GM06990 (cell line): ENCODE measurements at places on chromosomes 2 and 18.

DNA sequence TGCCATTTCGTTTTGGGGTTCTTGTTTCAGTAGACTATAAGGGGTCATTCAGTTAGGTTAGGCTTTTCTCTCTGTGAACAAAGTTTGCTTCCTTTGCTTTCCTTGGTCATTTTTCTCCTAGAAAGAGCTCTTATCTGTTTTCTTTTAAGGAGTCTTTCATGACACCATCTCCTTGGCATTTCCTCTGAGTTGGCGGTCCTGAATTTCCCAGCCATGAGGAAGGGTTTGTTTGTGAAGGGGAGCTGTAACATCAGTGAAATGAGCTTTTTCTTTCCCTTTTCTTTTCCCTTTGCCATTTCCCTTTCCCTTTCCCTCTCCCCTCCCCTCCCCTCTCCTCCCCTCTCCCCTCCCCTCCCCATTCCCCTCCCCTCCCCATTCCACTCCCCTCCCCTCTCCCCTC is 61.7 kb downstream of the MAP4K4 start:
- no peak for DNase-seq

GRCh38 chr2:200496696-200497095 is 13.2 kb downstream of the KCTD18 start:
- no peak for DNase-seq

- DNase-seq, result no peak
Observed at GRCh38 chr18:12543697-12544096, 114.2 kb downstream of the SPIRE1 start.

- no peak for DNase-seq
Observed at GRCh38 chr2:54539683-54540082, 83.6 kb downstream of the SPTBN1 start.

GRCh38 chr2:41483982-41484857 is 563.6 kb upstream of the PKDCC start:
- no peak for DNase-seq
